HL-60 (cell line): ENCODE measurements at places on chromosomes 2 and 18.
A peak's percentile ranks its signal among the peaks of the same experiment; 100 is the strongest.

DNA sequence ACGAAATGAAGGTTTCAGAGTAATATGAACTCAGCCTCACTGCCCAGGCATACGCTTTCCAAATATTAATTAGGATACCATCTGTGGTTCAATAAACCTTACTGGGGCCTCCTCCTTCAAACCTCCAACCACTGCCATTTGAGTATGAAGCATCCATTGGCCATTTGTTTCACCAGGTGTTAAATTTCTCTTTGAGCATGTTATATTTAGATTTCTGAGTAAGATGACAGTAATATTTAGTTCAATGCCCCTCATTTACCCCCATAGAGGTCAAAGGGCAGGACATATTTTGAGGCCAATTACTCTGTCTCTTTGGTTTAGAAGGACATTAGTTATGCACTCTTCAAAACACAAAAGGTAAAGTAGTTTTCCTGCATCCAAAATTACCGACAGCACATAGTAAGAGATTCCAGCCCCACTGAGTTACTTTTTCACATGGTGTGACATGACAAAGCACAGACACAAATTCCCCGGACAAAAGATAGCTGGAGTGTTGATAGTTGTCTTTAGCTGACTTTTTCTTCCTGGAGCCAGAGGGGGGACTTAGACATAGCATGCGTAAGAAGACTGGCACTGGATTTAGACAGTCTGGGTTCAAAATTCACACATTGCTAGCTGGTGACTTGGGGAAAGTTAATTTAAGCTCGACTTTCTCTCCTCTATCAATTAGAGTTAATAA lies 33.1 kb upstream of the LNPK start:
- no peak for DNase-seq

DNA sequence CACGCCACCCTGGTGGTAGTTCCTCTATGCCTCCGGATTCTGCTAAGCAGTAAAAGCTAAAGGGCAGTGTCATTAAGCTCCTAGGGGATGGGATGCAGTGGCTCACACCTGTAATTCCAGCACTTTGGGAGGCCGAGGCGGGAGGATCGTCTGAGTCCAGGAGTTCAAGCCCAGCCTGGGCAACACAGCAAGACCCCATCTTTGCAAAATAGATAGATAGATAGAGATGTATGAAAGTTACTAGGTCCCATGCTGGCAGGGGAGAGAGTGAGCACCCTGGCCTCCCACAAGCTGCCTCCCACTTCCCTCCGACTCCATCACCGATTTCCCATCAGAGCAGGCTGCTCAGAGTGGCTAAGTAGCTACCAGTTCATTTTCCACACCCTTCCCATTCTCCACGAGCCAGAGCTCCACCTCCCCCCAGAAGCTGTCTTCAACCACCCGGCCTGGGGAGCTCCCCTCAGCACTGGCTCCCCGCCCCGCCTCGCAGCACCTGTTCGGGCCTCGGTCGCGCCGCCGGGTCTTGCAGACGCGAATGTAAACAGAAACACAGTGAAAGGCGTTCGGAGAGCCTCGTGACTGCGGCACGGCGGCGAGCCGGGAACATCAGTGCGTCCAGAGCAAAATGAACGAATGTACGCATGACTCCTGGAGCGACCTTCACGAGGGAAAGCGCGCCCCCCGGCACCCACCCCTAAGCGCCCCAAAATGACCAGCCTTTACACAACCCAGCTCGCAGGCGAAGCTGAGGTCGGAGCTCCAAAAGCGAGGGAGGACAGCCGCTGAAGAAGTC lies 598 bp upstream of the CEP68 start:
- DNase-seq, result no peak

GRCh38 chr2:128324008-128324896 lies 5.6 kb upstream of the HS6ST1 start:
- DNase-seq, result no peak

DNA sequence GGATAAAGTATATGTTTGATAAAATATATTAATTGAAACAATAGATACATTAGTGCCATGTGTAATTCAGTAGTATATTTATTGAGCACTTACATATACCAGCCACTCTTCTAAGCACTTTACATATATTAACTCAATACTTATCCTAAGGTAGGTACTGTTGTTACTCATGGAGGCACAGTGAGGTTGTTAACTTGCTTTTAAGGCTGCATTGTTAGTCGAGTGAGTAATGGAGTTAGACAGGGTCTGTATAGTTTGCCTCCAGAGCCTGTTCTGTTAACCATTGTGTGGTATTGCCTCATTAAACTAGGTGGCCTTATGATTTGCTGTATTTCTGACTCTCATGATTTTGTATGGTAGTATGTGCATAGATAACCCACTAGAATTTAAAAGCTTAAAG lies 44.2 kb downstream of the LCLAT1 start:
- DNase-seq, result no peak

GRCh38 chr18:54608028-54608642 lies 17.1 kb downstream of the DYNAP start:
- DNase-seq, result no peak

- DNase-seq, result no peak
Observed at GRCh38 chr2:18067588-18068384, 189.3 kb downstream of the KCNS3 start.

DNA sequence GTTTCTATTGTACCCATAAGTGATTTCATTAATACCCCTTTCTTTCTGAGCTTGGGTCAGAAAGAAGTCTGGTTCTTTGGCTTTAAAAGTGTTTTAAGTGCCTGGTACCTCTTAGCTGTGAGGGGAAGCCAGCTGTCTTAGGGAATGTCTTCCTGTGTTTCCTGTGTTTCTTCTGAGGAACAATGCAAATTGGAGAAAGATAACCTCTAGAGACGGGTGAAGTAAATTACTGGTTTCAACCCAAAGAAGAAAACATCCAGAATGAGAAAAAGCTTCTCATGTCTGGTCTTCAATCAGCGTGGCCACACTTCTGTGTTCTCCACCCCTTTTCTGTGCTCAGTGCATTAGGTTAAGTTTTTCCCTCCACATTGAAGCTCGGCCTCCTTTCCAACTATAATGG lies 10.2 kb upstream of the CHN1 start:
- no peak for DNase-seq

DNA sequence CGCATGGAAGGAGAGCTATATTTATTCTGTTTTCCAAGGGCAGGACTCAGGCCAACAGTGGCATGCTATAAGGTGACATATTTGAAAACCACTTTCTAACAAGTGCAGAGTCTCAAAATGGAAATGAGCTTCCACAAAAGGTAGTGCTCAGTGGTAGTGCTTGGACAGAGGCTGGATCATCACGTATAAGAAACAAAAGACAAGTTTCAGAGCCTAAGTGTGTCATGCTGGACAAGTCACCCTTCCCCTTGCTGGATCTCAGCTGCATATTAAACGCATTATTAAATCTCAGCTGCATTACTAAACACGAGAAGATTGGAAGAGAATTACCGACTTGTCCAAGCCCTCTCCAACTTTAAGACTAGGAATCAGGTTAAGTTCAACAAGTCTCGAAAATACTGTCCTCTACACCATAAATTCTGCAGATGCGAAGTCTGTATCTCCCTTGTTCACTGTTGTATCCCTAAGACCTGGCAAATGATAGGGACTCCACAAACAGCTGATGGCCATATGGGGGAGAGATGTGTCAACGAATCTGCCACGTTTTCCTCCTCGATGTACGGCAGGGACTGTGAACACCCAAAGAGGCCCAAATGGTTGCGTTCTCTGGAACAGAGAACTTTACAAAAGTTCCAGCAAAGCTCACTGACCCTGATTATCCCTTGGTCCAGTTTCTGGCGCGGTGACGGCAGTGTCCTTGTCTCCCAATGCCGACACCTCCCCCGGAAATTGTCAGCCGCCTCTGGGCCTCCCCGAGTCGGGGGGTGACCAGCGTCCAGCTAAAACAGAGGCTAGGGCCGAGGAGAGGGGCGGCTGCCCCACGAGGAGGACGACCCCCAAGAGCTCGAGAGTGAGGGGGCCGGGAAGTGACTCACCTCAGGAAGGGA lies 611 bp downstream of the NOL10 start:
- DNase-seq, result no peak

DNA sequence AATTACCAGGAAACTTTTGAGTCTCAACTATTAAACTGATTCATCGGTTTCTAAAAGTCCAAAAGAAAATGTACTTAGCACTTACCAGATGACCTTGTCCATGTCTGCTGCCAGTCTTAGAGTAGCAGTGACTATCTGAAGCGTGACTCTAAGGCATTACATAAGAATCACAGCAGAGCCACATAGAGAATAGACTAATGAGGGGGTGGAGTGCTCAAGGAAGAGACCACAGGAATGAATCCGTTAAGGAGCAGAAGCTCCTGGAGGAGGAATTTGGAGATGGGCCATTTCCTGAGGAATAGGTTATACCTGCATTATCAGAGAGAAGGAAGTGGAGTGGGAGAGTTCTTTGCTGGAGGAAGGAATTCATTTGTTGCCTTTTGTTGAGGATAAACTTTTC lies 116.0 kb downstream of the MAP3K20 start:
- no peak for DNase-seq

DNA sequence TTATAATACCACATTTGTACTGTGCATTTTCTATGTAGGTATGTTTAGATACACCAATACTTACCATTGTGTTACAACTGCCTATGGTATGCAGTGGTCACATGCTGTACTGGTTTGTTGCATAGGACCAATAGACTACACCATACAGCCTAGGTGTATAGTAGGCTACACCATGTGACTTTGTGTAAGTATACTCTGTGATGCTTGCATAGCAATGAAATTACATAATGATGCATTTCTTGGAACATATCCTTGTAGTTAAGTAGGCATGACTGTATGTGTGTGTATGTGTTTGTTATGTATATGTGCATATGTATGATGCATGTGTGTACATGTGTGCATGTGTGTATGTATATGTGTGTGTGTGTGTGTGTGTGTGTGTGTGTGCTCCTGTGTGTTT lies 157.6 kb downstream of the TDRD15 start:
- DNase-seq, result no peak

DNA sequence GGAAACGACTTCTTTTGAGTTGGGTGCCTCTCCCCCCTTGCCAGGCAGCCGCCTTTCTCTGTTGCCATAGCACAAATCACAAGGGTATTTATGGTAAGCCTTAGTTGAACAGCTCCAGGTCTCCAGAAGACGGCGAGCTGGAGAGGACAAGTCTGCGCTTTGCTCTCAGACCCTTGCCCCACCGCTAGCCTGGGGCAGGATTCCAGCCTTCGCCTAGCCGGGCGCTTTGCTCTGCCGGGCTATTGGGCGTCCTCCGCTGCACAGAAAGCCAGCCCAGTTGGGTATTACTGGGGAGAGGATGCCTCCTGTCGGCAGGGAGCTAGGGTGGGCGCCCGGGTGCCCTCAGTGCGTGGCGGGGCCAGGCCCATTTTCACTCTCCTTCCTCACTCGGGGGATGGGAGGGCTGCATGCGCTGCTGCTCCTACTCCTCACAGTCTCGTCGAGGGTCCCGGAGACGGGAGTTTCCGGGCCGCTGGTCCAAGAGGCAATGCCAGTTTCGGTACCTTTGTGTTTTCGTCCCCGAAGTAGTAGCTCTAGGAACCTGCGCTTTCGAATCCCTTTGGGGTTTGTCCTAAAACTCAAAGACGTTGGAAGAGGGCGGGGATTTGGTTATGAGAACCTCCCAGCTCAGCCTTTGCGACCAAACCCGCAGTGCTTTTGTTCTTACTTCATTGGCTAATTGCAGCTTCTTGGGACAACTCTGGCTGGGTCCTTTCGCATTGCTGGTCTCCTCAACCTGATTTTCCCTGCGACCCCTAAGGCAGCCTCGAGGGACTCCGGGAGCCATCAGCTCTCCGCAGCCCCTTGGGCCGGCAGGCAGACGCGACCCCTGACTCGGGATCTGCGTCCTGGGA lies 3.6 kb upstream of the DLX2 start:
- DNase-seq, result peak; percentile 68

GRCh38 chr2:42971947-42972736 lies 179.8 kb upstream of the HAAO start:
- no peak for DNase-seq

- no peak for DNase-seq
Observed at GRCh38 chr2:37322368-37322767, 2.3 kb downstream of the PRKD3 start.

DNA sequence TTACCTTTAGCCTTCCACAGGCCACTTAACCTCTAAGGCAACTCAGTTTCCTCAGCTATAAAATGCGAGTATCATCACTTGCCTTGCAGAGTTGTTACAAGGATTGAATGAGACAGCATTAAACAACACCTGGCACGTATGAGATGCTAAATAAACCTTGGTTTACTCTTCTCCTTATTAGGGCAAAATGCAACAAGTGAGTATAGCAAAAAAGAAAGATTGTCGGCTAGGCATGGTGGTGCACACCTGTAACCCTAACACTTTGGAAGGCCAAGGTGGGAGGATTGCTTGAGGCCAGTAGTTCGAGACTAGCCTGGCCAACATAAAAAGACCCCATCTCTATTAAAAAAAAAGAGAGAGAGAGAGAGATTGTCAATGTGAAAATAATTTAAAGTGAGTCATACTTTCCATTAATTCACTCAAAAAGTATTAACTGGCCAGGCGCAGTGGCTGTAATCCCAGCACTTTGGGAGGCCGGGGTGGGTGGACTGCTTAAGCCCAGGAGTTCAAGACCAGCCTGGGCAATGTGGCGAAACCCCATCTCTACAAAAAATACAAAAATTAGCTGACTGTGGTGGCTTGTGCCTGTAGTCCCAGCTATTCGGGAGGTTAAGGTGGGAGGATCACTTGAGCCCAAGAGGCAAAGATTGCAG lies 8.0 kb downstream of the ATAD2B start:
- DNase-seq, result no peak

DNA sequence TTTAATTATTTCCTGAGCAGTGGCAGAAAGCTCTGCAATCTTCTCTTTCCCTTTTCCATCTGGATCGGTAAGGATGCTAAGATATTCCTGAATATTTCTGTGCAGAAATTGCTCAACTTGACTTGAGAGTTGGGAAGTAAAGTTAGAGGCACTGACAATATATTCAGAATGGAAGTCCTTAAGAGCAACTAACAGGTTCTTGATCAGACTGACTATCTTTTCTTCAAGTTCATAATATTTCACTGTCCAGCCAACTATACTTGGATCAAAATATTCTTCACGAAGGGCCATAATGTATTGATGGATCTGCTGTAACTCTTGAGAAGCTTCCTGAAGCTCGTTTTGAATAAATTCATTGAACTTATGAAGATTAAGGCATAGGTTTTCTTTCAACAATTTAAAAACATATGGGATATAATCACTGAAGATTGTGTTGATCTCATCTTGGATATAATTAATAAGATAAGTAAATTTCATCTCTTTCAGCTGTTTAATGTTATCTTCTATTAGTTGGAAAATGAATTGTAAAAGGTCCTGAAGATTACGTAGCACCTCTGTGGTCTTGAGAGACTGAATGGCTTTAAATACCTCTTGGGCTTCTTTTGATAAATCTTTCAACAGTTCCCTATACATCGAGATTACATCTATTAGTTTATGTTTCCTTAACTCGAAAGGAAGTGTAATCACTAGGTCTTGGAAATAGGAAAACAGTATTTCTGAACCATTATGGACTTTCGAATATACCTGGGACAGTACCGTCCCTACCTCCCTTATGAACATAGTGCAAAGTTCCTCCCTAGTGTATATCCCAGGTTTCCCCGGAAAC lies 41.7 kb downstream of the APOB start:
- DNase-seq, result no peak

DNA sequence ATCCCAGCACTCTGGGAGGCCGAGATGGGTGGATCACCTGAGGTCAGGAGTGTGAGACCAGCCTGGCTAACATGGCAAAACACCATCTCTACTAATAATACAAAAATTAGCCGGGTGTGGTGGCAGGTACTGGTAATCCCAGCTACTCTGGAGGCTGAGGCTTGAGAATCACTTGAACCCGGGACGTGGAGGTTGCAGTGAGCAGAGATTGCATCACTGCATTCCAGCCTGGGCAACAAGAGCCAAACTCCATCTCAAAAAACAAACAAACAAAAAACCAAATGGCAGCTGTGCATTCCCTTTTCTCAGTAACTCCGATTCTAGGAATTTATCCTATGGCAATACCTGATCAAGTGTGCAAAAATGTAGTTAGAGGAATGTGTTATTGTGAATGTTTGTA lies 4.7 kb upstream of the GRHL1 start:
- DNase-seq, result no peak
